Epithelial cell of esophagus (primary cell): ENCODE measurements at places on chromosomes 3 and 15.
A peak's percentile ranks its signal among the peaks of the same experiment; 100 is the strongest.

GRCh38 chr15:23647421-23648370 is at the start of gene MAGEL2:
TSS of gene MAGEL2 (minus strand) at chr15:23647867. CDS start at chr15:23647742, 125 bp downstream.
- DNase-seq = no peak

DNA sequence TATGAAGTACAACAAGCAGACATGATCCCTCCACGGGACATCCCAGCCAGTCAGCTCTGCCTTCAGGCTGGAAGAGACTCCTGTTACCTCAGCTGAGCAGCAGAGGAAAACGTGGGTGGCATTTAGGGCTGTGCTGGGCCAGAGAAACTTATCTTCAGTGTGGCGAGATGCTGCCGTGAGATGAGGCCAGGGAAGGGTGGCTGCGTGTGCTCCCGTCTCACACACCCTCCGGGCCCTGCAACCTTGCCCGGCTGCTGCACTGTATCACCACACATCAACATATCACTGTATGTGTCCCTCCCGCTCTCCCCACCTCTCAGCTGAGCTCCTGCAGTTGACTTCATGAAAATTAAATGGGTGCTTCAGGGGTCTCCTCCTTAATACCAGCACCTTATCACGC is 23.4 kb downstream of the BMF start:
- DNase-seq = peak; percentile 33

- DNase-seq = no peak
These were observed 4.7 kb downstream of the CEP152 start for GRCh38 chr15:48806151-48806550.

- DNase-seq = no peak
These were observed 7.8 kb upstream of the ISLR2 start for GRCh38 chr15:74122403-74123130.

DNA sequence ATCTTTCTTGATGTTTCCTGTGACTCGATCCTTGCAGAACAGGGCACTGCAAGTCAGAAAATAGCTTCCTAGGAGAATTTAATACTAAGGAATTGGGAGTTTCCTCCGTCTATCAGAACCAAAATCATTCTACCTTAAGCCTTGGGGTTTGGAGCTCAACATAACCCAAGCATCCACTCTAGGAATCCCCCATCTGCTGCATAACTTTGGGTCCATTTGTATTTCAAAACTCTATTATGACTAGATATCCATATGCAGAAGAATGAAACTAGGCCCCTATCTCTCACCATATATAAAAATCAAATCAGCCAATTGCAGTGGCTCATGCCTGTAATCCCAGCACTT is 61.7 kb upstream of the AKAP13 start:
- DNase-seq = no peak

DNA sequence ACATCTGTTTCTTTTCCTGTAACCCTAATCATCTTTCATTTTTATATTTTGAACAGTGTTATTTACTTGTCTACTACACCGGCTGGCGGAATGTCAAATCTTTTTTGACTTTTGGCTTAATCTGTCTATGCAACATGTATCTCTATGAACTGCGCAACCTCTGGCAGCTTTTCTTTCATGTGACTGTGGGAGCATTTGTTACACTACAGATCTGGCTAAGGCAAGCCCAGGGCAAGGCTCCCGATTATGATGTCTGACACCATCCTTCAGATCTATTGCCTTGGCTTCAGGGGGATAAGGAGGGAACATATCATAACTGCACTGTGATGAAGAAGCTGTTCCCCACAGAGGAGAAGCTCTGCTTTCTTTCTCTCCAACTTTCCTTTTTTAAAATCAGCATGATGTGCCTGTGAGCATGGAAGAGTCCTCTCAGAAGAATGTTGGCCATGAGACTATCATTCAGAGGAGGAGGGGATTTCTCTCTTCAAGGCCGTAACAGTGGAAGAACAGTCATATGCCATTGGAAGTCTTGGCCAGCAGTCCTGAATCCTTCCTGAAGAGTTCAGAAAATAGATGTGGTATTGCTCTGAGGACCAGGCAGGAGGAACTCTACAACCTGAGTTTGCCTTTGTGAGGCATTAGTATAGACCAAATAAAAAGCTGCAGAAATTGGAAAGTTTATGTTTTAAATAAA is 69.9 kb downstream of the SEC22A start:
- DNase-seq = no peak

DNA sequence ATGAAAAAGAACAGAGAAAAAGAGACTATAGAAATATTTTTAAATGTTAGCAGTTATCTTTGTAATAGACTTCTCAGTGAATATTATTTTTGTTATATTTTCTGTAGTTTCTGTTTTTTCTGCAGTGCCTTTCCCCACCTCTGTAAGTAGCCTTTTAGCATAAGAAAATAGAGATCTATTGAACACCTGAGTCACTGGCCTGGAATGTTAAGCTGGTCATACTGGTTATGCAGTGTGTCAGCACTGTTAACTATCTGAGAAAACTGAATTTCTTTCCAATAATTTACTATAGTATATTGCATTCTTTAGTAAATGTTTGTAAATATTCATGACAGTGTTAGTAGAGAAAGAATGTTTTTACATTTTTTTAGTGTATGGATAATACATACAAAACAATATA is 79.8 kb downstream of the NECTIN3 start:
- peak; percentile 86 for DNase-seq
